ENCODE measurements at places on chromosomes 1 and 21. TPM values are rescaled to one million over a fixed set of nuclear protein-coding genes. Genes with fewer than 3 reads are reported as not detected.

- DNase-seq: peak; percentile 41
These were observed 10.7 kb downstream of the LEPR start for GRCh38 chr1:65431111-65431705.

DNA sequence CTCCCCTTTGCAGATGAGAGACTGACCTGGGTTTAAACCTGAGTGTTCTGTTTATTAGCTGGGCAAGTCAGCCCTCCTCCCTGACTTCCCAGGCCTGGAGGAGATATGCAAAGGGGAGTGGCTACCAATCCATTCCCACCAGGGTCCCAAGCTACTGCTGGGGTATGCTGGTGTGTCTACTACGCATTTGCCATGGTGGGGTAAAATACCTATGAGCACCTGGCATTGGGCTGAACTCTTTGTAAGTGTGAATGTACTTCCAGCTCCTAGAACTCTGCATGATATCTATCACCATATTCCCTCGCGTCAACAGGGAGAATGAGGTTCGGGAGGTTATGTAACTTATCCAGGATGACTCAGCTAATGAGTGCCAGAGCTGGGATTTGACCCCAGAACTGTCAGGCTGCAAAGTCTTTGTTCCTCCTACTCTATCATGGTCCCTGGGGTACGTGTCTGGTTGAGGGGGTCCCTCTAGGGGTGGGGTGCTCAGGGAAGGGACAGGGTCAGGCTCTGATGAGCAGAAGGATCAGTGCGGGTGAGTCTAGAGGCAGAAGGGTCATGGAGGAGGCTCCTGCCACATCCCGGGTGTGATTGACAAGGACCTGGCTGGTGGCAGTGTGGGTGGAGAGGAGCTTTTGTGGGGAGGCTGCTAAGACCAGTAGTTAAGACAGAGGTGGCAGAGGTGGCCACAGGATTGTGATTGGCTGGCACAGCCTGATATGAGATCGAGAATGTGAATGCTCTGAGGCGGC, 16.7 kb downstream of the AMPD2 start:
- DNase-seq: no peak

Gene LACTBL1
- not detected for polyA plus RNA-seq

DNA sequence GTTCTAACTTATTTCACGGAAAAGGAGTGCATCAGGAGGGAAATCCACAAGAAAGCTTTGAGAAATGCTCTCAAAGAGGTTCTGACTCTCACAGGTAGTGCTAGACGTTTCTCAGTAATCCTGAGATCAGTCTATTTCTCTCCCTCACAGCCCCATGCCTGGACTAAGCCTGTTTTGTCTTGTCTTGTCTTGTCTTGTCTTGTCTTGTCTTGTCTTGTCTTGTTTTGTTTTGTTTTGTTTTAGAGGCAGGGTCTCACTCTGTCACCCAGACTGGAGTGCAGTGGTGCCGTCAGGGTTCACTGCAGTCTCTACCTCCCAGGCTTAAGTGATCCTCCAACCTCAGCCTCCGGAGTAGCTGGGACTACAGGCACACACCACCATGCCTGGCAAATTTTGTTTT, 133.3 kb upstream of the SGIP1 start:
- no peak for DNase-seq

DNA sequence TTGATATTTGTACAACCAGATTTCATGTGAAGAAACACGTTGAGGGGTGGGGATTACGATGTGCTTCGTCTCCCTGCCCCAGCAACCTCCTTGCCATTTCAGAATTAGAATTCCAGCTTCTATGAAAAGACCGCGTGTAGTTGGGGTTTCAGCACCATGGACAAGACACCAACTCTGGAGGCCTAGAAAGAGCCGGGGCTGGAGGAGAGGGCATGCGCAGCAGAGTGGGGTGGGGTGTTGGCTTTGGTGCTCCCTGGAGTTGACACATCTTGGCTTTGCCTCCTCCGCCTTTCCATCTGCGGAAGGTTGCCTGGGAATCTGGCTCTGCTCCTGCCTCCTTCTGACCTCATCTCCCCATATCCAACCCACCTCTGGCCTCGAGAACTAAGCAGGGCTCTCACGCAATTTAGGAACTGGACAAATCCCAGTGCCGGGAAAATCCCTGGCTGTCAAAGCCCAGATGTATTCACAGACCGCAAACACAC, 11.8 kb downstream of the HTR6 start:
- DNase-seq: peak; percentile 70

DNA sequence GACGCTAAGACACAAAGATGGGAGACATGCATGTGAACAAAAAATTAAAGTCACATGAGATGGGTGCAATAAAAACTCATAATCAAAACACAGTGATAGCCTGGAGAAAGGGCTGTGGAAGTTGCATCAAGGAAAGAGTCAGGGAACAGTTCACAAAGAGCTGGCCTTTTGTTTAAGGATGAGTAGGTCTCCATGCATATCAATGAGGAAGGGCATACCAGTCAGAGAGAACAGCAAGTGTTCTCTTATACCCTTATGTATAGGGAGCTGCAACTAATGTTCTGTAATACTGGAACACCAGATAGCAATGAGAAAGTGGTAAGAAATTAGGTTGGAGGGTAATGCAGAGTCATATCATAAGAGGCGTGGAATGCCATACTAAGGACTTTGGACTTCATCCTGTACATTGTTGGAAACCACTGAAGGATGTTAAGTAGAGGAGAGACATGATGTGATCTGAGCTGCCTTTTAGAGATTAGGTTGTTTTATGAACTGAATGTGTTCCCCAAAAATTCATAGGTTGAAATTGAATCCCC, 46.7 kb upstream of the SAMD13 start:
- DNase-seq: no peak

Gene FMO5
- polyA plus RNA-seq: 2.9 TPM

DNA sequence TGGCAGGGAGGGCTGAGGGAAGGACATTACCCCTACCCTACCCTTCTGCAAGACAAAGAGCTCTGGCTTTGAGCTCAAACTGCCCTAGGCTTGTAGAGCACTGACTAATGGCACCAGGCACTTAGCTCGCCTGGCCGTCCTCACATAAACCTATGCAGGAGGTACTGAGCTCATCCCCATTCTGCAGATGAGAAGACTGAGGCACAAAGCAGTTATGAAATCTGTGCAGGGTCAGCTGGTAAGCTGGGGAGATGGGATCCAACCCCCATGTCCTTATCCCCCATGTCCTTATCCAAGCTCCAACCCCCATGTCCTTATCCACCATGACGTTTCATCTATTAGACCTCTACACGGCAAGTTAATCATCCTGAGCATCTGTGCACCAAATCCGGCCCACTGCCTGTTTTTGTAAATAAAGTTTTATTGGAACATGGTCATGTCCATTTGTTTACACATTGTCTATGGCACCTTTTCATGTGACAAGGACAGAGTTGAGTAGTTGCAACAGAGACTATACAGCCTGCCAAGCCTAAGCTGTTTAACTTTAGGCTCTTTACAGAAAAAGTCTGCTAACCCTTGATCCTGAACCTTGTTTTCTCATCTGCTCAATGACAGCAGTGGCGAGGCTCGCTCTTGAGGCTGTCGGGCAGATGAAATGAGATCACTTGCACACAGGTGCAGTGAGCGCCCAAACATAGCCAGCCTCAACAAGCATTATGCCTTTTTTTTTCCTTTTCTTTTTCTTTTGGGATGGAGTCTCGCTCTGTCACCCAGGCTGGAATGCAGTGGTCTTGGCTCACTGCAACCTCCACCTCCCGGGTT, 86.8 kb downstream of the FBXO2 start:
- no peak for DNase-seq

GRCh38 chr1:179876300-179876715, 1.3 kb downstream of the TOR1AIP2 start:
- no peak for DNase-seq

Gene AGTRAP
- 14.0 TPM for polyA plus RNA-seq

Gene ELF3
- 0.49 TPM for polyA plus RNA-seq

GRCh38 chr21:46118316-46119143, 20.6 kb downstream of the COL6A2 start:
- DNase-seq: no peak
